Naive thymus-derived CD4-positive, alpha-beta T cell (primary cell): ENCODE measurements at places on chromosomes 3 and 15.

DNA sequence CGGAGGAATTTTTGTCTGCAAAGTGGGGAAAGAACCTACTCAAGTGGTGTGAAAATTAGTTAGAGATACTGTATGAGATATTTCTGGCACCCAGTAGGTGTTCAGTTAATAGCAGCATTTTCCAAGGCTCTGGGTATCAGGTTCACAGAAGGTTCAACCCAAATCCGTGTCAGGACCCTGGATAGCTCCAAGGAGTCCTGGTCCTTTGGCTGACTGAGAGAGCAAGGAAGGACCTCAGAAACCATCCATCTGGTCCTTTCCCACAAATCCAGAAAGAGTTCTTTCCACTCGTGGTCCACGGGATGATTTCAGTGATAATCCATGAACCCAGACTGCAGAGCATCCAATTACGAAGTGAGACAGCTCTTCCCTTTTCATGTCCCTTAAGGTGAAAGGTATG is 51.4 kb downstream of the SLC6A11 start:
- DNase-seq = no peak

DNA sequence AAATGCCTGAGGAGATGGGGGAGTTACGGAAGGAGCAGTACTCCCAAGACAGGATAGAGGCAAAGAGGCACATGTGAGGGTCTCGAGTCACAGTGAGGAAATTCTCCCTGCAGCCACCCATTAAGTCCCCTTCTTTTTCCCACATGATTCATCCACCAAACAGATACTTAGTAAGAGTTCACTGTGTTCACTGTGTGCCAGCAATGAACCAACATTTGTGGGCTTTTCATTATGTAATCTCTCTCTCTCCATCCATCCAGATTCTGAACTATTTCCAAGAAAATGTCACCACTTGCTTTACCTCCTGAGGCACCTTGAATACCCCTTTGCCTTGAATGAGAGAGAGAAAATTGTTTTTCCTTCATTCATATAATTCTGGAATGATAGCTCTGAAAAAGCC is 24.6 kb upstream of the LRRFIP2 start:
- DNase-seq = no peak

DNA sequence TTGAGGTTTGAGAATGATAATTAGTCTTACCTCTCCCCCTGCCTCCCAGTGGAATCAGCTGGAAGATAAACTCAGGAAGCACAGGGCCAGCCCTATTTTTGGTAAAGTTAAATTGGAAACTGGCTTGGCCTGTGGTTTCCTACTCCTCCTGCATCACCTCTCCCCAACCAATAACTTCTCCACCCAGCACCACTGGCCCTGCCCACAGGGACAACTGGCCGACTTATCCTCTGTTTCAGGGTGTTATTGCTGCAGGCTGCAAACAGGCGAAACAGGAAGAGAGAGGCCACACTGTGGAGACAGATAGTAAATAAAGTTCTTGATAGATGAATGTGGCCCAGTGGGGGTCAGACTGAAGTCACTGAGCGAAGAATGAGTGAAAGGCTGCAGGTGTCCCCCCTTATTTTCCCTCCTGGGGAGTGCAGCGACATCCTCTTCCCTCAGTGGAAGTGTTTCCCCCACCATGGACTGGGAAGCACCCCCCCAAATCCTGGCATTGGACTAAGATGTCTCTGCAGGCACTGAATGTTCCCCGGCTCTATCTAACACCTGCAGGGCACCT is 47.1 kb downstream of the PDIA5 start:
- DNase-seq = no peak

DNA sequence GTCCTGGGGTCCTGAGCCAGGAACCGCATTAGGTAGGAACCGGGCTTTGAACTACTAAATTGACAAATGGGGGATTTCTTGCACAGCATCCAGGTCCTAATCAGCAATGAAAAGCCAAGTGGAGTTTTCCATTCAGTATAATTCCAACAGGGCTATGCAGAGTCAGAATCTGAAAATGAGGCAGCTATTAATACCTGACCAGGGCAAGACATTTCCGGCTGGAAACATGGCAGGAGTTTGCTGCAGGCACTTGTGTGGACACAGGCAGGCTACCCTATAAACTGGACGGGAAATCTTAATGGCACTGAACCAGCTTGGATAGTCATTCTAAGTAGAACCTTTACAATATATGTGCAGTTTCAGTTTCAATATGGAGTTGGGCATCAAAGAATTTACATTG is 553.1 kb downstream of the FGF12 start:
- no peak for DNase-seq

GRCh38 chr3:88263417-88264100 is 113.8 kb downstream of the C3orf38 start:
- DNase-seq = no peak

GRCh38 chr3:69105320-69105719 is 17.1 kb downstream of the LMOD3 start:
- no peak for DNase-seq

GRCh38 chr15:59330649-59331048 is 42.0 kb downstream of the MYO1E start:
- no peak for DNase-seq

DNA sequence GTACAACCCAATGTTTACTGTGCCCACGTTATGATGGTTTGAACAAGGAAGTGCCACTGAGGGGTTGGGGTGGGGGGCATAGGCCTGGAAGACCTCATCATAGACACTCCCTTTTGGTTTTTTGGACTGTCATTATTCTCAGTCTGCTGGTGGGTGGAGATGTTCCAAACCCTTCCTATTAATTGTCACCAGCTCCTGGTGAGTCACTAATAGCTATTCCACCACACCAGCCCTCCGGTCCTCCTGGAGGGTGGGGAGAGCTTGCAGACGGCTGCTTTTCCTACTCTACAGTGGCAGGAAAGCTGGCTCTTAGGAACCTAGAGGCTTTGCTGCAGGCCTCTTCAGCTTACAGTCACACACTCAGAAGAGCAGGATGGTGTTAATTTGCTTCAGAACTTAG is 9.0 kb upstream of the COPG1 start:
- DNase-seq = no peak

DNA sequence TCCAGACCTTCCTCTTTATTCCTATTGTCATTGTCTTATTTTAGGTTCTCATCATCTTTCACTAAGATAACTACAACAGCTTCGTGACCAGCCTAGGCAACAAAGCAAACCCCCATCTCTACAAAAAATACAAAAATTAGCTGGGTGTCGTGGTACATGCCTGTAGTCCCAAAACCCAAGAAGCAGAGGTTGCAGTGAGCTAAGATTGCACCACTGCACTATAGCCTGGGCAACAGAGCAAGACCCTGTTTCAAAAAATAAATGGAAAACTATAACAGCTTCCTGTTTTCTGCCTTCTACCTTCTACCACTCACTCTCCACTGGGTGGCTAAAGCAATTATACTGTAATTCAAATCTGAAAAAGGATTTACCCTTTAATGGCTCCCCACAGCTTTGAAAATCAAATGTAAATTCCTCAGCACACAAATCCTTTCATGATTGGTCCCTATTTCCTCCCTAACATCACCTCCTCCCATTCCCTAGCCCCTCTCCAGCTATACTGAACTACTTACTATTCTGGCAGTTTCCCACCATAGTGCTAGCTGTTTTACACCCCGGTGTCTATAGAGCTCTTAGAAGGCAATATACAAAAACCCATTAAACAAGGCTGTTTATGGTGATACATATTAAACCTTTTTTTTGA is 33.4 kb downstream of the LRRFIP2 start:
- DNase-seq = no peak

GRCh38 chr3:75610773-75611172 is 53.4 kb upstream of the FRG2C start:
- DNase-seq = no peak

GRCh38 chr15:35691891-35692867 is 146.2 kb upstream of the DPH6 start:
- DNase-seq = no peak

DNA sequence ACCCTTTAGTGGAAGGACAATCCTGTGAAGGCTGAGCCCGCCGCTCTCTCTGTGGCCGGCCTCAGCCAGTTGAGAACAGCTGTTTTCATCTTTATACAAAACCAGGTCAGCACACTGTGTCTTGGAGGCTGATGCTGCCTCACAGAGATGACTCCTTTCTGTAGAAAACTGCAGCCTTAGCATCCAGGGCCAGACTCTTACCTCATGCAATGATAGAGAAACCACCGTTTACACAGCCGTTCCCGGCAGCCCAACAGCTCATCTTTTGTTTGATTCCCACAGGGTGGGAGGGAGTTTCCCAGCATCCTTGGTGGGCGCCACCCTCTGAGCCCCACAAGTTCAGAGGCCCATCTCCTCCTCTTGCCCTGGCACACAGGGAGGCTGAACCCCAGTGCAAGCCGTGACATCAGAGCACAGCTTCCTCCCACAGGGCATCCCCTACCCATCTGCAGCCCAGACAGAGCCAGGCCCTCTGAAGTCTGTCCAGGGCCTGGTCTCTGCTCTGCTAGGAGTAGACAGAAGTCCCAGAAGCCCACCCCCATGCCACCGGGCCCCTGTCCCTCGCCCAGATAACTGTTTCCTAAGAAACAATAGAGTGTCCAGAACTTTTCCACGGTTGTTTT is 105.0 kb downstream of the LRRK1 start:
- DNase-seq = no peak

GRCh38 chr3:2589336-2589969 is 490.8 kb downstream of the CNTN4 start:
- DNase-seq = no peak

DNA sequence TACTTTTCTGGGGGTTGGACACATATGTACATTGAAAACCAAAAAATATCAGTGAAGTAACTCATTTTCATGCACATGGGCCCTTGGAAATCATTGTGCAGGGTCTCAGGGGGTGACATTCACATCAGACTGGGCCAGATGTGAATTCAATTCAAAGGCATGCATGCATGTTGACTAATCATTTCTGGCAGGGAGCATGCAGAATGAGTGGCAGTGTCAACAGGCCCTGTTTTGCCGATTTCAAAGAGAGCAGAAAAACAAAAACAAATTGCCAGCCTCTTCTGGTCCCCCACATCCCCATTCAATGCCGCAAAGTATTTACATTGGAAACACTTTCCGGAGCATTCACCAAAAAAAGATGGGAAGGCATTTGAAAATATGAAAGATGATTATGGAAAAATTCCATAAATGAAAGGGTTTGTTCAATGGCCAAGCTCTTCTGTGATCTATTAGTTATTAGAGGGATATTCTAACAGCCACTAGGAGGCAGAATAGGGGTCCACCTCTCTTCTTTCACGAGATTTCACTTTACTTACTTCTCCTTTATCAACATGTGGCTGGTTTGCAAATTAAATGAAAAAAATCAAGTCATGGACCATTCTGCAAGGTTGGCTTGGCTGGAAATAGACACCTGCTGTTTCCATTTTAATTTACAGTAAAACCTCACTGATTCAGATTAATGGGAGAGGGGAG is 119.9 kb upstream of the FEZF2 start:
- no peak for DNase-seq

DNA sequence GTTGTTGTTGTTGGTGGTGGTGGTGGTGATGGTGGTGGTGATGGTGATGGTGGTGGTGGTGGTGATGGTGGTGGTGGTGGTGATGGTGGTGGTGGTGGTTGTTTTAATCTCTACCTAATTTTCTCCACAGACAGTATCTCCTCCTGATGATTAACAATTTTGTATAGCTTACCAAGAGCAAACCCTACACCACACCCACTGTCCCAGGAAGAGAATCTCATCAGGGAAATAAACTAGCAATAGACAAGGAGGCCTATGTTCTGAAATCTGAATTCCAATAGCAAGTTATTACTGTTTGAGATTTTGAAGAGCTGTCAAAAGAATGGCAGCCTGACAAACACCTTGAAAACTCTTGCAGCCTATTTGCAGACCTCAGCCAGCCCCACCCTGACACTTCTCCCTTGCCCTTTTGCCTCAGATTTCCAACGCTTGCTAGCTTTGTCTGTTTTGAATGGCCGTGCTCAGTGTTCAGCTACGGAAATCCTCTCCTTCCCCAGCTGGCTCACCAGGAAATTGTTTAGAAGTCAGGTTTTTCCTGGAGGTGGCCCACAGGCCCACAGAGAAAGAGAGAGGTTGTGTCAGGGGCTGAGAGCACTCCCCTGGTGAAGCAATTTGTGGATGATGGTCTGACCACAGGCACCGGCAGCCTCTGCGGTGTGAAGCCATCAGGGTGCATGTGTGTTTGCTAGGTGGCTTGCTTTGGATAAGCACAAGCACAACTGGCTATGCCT is 101.6 kb downstream of the MAGI1 start:
- DNase-seq = no peak

- DNase-seq = no peak
These were observed 211.9 kb upstream of the GOLGA6L4 start for GRCh38 chr15:84023636-84024035.

DNA sequence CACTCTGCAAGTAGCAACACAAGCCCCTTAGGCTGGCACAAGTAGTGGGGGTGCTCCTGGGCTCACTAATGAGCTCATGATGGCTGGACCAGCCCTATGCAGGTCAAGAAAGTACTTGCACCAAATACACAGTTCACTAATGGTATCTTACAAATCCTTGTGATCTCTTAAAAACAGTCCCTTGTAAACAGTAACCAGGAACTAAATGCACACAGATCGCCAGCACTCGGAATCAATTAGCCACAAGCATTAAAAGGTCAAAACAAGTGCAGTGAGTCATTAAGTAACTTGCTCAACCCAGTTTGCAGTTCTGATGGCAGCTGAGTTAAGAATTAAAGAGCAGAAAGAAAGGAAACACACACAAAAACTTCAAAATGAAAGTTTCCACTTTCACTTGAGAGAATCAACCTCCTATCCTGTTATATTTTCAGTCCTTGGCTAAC is 43.2 kb downstream of the ARHGEF3 start:
- DNase-seq = no peak
